ENCODE measurements at places on chromosomes 2 and 18. TPM values are rescaled to one million over a fixed set of nuclear protein-coding genes. Genes with fewer than 3 reads are reported as not detected.

The SCN9A gene
- 8.3 TPM for total RNA-seq

The IL1F10 gene
- not detected for total RNA-seq

The GPD2 gene
- total RNA-seq = 25.3 TPM

The ZSWIM2 gene
- total RNA-seq = not detected

The TPO gene
- total RNA-seq = 0.31 TPM
